Aorta (tissue), 5 donors: ENCODE measurements at places on chromosomes 7 and 10. TPM values are rescaled to one million over a fixed set of nuclear protein-coding genes. Genes with fewer than 3 reads are reported as not detected.

The SPDYE11 gene
- not detected for total RNA-seq

The IL2RA gene
- total RNA-seq, result 2.4 TPM

DNA sequence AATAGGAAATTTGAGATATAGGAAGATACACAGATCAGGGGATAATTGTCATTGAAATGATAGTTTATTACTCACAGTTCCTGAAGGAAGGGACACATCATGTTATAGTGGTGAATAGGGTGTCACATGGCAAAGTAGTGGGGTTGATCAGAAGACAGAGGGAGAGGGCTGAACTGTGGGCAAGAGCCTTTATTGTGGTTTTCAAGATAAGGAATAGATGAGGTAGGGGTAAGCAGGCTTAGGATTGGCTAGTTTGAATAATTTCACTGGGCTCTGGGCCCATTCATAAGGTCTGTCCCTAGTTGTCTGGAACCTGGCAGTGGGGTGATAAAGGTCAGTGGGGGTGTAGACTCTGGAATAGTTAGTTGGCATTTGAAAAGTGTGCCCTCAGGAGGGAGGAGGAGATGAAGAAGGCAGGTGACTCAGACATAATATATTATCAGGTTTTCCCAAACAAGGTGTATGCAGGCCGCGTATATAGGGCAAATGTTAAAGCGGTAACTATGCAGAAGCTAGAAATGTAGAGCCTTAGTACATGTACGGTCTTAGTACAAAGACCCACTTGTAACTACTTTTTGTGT, 18.5 kb downstream of the FGL2 start:
- no peak overlapping the region for H3K4me3 ChIP-seq
- H3K36me3 ChIP-seq, result no peaks in the 10 kb centered on the region
- H3K4me1 ChIP-seq, result no peaks in the 10 kb centered on the region
- H3K27ac ChIP-seq, result no peak overlapping the region

DNA sequence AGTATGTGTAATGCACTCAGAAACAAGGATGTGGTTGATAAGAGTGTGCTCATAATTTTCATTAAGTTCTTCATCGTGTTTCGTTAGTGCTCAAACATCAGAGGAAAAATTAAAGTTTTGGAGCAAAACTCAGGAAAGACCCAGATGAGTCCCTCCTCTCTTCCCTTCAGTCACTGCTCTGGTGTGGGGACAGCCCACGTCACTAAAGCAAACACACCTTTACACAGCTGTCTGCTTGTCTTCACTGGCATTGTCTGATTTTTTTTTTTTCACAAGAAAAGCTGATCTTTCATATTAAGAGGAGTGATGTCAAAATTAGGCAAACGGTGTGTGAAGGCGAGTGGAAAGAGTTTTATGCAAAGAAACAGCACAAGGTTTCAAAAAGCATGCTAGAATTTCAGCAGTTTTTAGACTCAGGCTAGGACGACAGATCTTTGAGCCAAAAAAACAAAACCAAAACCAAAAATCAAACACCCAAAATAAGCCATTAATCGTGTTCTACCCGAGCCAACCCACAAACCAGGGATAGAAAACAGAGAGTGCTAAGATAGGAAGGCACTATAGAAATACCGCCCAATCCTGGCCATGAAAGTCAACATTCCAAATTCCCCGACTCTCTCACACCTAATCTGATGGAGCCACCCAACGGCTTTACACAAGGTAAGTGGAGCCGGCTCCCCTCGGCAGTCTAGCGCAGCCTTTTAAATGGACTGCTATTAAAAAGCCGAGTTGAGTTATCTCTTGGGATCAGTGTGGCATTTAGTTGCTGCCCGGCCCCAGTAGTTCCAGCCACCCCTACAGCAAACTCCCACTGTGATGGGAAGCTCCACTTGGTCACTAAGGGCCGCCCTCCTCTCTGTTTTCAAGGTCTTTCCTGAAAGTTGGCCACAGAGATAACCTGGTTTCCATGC, 27.9 kb upstream of the GATA3 start:
- no peaks in the 10 kb centered on the region for H3K4me1 ChIP-seq
- no peak for DNase-seq
- peaks cover 2% of the 10 kb centered on the region for H3K27me3 ChIP-seq
- no peak overlapping the region for H3K4me3 ChIP-seq

- H3K27me3 ChIP-seq, result no peaks in the 10 kb centered on the region
- H3K4me3 ChIP-seq, result no peak overlapping the region
- H3K36me3 ChIP-seq, result peaks cover 4% of the 10 kb centered on the region
- H3K27ac ChIP-seq, result no peak overlapping the region
Measured at GRCh38 chr10:50310560-50311174, 59.4 kb upstream of the ASAH2 start.

DNA sequence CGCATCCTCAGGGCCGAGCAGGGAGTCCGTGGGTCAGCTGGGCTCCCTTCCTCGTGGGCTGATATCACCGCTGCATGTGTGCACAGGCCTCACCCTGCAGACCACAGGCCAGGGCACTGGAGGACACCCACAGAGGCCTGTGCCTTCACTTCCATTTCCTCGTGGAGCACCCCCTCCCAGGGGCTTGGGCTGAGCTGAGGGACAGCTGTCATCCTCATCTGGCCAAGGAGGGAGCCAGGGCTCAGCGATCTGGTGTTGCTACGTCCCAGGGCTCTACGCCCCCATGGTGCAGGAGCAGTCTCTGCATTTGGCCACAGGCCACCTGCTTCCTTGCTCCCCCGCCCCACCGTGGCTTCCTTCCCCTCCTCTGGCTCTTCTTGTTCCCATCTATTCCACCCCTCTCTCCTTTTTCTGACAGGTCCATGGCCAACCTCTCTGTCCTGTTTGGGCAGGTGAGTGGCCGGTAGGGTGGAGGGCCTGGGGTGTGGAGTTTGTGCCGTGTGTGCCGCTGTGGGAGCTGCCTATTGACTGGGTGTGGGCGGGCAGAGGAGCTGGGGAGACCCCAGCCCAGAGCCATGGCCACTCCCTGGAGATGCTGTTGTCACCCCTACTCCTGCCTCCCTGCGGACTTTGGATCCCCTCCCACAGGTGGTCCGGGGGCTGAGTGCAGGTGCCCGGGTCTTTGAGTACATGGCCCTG, 8.3 kb upstream of the ASIC3 start:
- H3K4me1 ChIP-seq, result no peaks in the 10 kb centered on the region
- no peaks in the 10 kb centered on the region for H3K36me3 ChIP-seq
- no peaks in the 10 kb centered on the region for H3K27me3 ChIP-seq
- no peak for DNase-seq
- no peak overlapping the region for H3K27ac ChIP-seq
- H3K4me3 ChIP-seq, result no peak overlapping the region

The FZD1 gene
- total RNA-seq, result 38.5 TPM

- no peaks in the 10 kb centered on the region for H3K4me1 ChIP-seq
- H3K4me3 ChIP-seq, result no peak overlapping the region
- no peak overlapping the region for H3K27ac ChIP-seq
- H3K27me3 ChIP-seq, result no peaks in the 10 kb centered on the region
- H3K36me3 ChIP-seq, result peaks cover 15% of the 10 kb centered on the region
Measured at GRCh38 chr10:15120523-15120922, 23.4 kb downstream of the RPP38 start.

GRCh38 chr7:108415821-108416536, 40.3 kb downstream of the NRCAM start:
- no peak overlapping the region for H3K4me3 ChIP-seq
- no peaks in the 10 kb centered on the region for H3K4me1 ChIP-seq
- H3K27ac ChIP-seq, result no peak overlapping the region
- no peak for DNase-seq
- no peaks in the 10 kb centered on the region for H3K36me3 ChIP-seq
- H3K27me3 ChIP-seq, result no peaks in the 10 kb centered on the region

DNA sequence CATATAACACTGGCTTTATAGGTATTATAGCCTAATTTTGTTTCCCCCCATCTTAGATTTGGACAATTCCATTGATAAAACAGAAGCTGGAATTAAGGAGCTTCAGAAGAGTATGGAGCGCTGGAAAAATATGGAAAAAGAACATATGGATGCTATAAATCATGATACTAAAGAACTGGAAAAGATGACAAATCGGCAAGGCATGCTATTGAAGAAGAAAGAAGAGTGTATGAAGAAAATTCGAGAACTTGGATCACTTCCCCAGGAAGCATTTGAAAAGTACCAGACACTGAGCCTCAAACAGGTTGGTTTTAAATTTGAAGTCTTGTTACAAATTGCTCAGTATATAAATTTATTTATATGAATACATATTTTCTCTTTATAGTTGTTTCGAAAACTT, 34.1 kb downstream of the SMC3 start:
- no peak overlapping the region for H3K27ac ChIP-seq
- no peaks in the 10 kb centered on the region for H3K27me3 ChIP-seq
- no peaks in the 10 kb centered on the region for H3K4me1 ChIP-seq
- DNase-seq, result no peak

DNA sequence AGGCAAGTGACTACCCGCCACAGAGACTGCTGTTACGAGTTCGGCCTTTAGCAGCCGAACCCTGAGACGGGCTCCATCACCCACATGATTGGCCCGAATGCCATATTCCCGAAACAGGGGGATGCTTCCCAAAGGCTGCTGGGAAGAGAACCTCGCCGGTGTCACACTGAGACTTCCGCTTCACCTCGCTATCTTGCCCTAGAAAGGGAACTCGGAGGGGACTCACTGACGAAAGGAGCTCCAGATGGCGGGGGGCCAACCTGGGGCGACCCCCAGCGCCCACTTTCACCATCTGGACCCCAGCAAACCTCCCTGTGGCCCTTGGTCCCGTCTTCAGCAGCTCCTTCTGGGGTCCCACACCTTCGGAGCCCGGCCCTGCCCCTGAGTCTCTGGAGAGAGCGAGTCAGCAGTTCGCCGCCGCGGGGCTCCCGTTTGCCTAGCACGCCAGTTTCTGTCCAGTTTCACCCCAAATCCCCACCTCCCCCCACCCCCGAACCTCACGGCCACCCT, 529 bp downstream of the HPS1 start:
- H3K27me3 ChIP-seq, result no peaks in the 10 kb centered on the region
- peak overlapping the region; percentile 94 for H3K4me3 ChIP-seq
- no peaks in the 10 kb centered on the region for H3K4me1 ChIP-seq
- peak overlapping the region; percentile 77 for H3K27ac ChIP-seq
- DNase-seq, result no peak

DNA sequence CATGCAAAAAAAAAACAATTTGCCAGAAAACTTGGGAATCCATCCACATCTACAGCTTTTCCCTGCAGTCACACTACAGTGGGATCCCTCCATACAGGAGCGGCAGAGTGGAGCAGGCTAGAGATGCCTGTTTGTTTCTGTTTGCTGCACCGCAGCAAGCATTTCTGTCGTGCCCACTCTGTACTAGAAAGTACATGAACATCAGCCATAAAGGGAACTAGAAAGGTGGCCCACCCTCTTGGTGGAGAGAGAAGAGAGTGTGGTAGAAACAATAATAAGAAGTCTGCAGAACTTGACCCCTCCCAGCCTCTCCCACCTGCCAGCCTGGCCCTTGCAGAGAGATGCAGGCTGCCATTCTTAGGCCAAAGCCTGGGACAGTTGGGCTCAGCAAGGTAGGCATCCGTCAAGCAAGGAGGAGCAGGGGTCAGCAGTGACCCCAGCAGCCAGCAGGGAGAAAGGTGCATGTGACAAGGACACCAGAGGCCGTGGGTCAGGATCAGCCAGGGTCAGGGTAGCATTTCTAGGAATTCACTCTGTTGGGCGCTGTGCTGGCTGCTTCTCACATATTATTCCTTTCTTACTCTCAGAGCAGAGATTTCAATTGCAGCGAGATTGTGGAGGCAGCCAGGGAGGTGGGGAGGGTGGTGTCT, 171.8 kb downstream of the EGFR start:
- no peak overlapping the region for H3K4me3 ChIP-seq
- no peak overlapping the region for H3K27ac ChIP-seq
- no peaks in the 10 kb centered on the region for H3K36me3 ChIP-seq
- H3K27me3 ChIP-seq, result no peaks in the 10 kb centered on the region
- H3K4me1 ChIP-seq, result no peaks in the 10 kb centered on the region

GRCh38 chr10:75709245-75709644, 277.8 kb downstream of the LRMDA start:
- no peak for DNase-seq
- no peak overlapping the region for H3K4me3 ChIP-seq
- no peaks in the 10 kb centered on the region for H3K27me3 ChIP-seq
- H3K27ac ChIP-seq, result no peak overlapping the region
- no peaks in the 10 kb centered on the region for H3K36me3 ChIP-seq

The NUTM2D gene
- total RNA-seq, result 4.1 TPM

GRCh38 chr7:21412410-21412851, 15.5 kb upstream of the SP4 start:
- H3K27me3 ChIP-seq, result no peaks in the 10 kb centered on the region
- no peak overlapping the region for H3K27ac ChIP-seq
- H3K36me3 ChIP-seq, result no peaks in the 10 kb centered on the region
- no peak overlapping the region for H3K4me3 ChIP-seq

GRCh38 chr10:1858547-1858946, 121.2 kb upstream of the ADARB2 start:
- no peaks in the 10 kb centered on the region for H3K4me1 ChIP-seq
- no peak overlapping the region for H3K27ac ChIP-seq
- no peaks in the 10 kb centered on the region for H3K36me3 ChIP-seq

- no peaks in the 10 kb centered on the region for H3K27me3 ChIP-seq
- DNase-seq, result no peak
- H3K27ac ChIP-seq, result no peak overlapping the region
Measured at GRCh38 chr10:60466267-60467201, 76.9 kb upstream of the ANK3 start.

The LIPJ gene
- total RNA-seq, result 0.87 TPM
